ENCODE measurements at places on chromosomes 2 and 18.

GRCh38 chr18:24234850-24235418 lies 96.1 kb downstream of the CABYR start:
- DNase-seq, result no peak

GRCh38 chr2:236399409-236399808 lies 135.2 kb upstream of the ASB18 start:
- DNase-seq, result no peak

- DNase-seq, result no peak
Measured at GRCh38 chr2:216425008-216425787, 12.9 kb downstream of the SMARCAL1 start.

DNA sequence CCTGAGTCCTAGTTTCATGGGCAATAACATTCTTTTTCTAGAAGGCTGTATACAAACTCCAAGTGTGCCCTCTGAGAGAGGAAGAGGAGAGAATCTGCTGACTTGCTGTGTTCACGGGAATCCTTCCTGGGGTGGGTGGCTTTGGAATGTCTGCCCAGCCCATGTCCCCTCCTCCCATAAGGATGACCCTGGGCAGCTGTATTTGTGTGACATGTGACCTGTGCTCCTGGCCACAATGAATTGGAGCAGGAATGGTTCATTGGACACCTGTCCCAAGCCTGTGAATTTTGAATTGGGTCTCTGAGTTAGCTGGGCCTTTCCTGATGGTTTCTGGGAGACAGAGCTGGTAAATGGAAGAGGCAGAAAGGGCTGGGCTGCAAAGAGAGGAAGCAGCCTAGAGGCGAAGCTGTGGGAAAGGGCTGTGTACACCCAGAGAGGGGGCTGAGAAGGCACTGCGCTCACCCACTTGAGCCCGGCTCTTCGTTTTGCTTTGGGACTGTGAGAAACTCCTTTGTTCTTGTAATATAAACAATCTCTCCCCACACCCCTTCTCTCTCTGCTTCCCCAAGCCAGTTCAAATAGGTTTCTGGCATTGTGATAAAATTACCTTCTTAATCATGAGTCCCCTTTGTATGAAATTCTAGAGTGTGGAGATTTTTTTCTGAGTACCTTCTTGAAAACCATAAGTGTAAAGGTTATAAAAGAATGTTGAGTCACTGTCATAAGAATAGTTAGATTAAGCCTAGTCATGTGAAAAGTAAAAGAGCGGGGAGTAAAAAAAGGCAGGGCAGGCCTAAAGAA lies 49.8 kb downstream of the SLC4A5 start:
- no peak for DNase-seq

GRCh38 chr18:55247032-55247431 lies 287.8 kb upstream of the CCDC68 start:
- no peak for DNase-seq

- no peak for DNase-seq
Measured at GRCh38 chr2:74225698-74226459, 27.5 kb downstream of the MTHFD2 start.

- no peak for DNase-seq
Measured at GRCh38 chr2:196177124-196177523, 5.7 kb upstream of the STK17B start.

GRCh38 chr2:46683541-46683940 lies 204.2 kb downstream of the TMEM247 start:
- DNase-seq, result no peak

DNA sequence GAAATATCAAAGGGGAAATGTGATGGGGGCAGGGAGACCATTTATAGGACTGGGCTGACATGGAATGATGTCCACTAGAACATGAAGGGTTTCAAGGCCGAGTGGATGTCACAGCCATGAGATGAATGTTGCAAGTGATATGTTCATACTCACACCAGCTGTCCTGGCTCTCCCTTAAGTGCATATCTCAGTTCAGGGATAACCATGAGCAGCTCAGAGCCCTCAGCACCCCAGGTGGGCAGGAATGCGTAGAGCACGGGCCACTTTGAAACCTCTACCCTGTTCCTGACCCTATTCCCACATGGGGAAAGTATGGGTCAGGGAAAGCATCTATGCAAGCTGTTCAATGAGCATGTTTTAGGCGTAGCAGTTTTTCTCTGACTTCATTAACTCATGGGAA lies 12.4 kb upstream of the EML4 start:
- no peak for DNase-seq

DNA sequence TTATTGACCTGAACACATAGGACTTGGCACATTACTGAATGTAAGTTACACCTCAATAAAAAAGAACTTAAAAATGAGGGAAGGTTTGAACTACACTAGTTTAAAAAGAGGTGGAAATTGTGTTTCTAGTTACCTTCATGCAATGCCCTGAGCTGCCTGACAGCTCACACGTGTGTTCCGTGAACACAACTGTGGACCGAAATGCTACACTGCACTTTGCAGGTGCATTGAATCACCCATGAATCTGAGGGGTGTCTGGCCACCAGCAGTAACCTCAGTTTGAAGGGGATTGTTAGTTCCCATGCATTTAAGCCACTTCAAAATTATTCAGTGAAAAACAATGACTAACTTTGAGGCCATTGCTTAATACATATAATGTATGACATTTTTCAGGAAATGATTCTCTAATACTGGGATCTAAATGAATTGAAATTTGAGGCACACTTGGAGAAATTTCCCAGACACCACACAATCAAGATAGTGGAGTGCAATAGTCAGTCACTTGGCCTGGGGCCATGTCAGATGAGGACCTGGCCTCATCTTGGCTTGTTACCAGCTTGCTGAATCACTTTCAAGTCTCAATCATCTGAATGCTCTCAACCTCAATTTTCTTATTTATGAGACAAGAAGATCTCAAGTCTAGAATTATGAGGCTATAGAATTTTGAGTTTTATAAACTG lies 59.3 kb downstream of the MYL12B start:
- DNase-seq, result no peak

DNA sequence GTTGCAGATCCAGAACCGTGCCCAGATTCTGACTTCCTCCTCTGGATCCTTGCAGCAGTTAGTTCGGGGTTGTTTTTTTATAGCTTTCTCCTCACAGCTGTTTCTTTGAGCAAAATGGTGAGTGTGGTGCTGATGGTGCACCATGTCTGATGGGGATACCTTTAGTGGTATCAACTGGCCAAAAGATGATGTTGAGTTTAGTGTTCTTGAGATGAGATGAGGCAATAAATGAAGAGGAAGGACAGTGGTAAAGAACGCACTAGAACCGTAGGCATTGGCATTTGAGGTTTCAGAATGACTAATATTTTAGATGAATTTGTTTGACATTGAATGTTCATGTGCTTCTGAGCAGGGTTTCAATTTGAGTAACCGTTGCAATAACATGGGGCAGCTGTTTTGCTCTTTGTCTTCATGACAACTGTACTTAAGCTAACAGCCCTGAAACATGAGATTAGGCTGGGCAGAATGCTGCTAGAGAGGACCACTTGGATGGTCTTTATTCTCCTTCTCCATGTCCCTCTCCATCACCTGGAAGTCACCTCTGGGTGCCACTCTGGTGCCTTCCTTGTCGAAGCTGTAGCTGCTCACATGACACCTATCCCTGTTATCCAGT lies 3.9 kb downstream of the CTLA4 start:
- DNase-seq, result no peak

DNA sequence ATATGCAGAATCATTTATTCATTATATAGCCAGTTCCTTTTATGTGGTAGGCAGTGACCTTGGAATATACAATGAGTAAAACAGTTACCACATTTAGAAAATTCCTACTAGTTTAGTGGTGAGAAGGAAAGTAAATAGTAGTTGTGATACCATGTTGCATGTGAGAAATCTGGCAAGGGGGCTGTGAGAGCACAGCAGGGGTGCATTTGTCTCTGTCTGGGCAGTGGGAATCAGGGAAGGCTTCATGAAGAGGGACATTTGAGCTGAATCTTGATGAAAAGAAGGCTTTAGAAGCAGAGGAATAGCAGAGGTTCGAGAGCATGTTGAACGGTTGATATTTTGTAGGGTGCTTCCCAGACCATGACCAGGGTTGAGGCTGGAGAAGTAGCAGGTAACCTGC lies 78.7 kb downstream of the RAB3GAP1 start:
- DNase-seq, result no peak

DNA sequence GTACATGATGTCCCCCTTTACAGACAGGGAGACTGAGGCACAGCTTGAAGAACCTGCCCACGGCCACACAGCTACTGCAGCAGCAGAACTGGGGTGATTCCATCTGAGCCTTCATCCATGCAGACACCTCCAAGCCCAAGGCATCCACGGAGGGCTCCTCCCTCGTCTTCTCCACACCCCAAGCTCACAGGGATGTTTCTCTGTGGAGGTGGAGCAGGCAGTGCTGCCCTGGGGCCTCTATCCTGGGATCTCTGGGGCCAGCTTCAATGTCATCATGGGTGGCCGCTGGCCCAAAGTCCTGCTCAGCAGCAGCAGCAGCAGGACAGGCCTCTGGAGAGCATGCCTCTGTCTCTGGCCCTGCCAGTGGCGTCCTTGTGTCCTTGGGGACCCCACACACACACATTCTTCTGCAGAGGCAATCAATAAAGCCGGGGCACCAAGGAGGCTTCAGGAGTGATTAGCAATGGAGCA lies 31.2 kb downstream of the ADI1 start:
- DNase-seq, result no peak

- no peak for DNase-seq
Measured at GRCh38 chr2:174760845-174761473, 3.3 kb downstream of the CHRNA1 start.

Measured in stimulated activated CD4-positive, alpha-beta T cell treated with anti-CD3 and anti-CD28 coated beads, Interleukin-15, amount 100 ng/mL, for 48 hours (primary cell).